Mesendoderm (in vitro differentiated cells): ENCODE measurements at places on chromosomes 11 and 22.

DNA sequence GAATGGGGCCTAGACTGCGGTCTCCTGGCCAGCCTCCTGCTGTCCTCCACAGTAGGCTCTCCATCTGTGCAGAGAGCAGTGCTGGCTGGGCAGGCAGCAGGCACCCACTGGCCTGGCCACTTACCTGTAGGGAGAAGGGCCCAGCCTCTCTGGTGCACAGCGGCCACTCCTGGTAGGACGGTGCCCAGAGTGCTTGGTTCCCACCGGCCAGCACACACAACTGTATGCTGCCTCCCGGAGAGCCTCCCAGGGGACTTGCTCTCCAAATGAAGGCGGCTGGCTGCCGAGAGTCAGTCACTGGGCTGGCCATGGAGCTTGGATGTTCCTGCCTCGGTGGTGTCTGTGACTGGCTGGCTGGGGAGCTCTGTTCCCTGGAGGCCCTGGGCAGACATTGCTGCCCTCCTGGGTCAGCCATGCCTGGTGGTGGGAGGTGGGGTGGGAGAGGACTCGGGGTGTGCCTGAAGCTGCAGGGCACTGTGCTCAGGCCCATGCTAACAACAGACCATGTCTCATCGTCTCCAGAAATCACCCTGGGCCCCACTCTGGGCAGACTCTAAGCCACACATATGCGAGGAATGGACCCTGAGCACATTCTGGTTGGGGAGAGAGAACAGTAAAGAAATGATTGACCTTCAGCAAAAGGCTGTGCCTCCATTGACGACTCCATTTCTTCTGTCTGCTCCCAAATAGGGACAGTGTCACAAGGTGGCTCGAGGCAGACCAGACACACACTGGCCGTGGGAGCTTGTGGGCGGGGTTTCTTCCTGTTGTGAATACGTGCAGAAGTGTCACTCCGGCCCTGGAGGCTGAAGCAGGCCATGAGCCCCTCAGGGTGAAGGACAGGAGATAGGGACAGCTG lies 350.8 kb downstream of the TBC1D22A start:
- DNase-seq: no peak

GRCh38 chr11:99015634-99016454 lies 4.9 kb upstream of the CNTN5 start:
- peak; percentile 60 for DNase-seq

- DNase-seq: no peak
These were observed 67.8 kb upstream of the CSNK2A3 start for GRCh38 chr11:11420899-11421285.

- DNase-seq: peak; percentile 54
These were observed 65.1 kb upstream of the LRRC55 start for GRCh38 chr11:57116654-57117053.

GRCh38 chr11:19982774-19983495 lies 177.3 kb downstream of the DBX1 start:
- DNase-seq: no peak

DNA sequence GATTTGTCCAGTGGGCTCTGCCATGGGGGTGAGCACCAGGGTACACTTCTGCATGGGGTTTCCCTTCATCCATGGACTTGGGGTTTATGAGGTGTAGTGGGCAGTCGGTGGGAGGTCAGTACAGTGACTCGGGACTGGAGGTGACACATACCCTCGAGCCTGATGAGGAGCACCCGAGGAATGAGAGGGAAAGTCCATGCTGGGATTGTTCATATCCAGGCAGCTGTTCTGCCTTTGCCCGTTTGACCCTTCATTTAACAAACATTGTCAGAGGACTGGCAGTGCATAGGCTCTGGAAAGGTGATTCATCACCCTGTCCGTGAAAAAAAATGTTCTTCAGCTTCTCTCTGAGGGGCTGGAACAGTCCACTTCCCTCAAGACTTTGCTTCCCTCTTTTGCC lies 2.7 kb downstream of the NAV2 start:
- no peak for DNase-seq

DNA sequence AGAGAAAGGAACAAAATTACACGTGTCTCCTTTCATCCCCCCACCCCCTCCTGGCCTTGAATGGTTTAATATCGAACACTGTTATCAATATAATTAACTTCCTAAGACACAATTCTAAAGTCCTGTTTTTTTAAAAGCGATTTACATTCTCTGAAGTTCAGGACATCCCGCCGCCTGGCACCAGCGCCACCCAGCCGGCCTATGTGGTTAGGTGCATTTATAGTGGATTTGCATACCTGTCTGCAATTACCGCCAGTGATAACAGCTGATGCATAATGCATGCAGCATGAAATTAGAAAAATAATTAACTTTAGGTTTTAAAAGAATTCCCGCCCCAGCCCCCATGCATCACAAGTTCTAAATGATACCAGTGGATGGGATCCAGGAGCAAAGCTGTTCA lies 58.6 kb downstream of the MACROD1 start:
- no peak for DNase-seq

GRCh38 chr11:30260813-30261212 lies 30.0 kb downstream of the FSHB start:
- no peak for DNase-seq

DNA sequence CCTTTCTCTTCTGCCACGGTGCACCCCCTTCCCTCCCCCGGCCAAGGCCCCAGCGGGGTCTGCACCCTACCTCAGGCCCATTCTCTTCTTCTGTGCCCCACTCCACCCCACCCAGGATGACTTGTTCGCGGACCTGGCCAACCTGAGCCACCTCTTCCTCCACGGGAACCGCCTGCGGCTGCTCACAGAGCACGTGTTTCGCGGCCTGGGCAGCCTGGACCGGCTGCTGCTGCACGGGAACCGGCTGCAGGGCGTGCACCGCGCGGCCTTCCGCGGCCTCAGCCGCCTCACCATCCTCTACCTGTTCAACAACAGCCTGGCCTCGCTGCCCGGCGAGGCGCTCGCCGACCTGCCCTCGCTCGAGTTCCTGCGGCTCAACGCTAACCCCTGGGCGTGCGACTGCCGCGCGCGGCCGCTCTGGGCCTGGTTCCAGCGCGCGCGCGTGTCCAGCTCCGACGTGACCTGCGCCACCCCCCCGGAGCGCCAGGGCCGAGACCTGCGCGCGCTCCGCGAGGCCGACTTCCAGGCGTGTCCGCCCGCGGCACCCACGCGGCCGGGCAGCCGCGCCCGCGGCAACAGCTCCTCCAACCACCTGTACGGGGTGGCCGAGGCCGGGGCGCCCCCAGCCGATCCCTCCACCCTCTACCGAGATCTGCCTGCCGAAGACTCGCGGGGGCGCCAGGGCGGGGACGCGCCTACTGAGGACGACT lies 15.9 kb downstream of the RTN4RL2 start:
- no peak for DNase-seq

GRCh38 chr11:63896071-63896470 lies 20.9 kb downstream of the RCOR2 start:
- no peak for DNase-seq

DNA sequence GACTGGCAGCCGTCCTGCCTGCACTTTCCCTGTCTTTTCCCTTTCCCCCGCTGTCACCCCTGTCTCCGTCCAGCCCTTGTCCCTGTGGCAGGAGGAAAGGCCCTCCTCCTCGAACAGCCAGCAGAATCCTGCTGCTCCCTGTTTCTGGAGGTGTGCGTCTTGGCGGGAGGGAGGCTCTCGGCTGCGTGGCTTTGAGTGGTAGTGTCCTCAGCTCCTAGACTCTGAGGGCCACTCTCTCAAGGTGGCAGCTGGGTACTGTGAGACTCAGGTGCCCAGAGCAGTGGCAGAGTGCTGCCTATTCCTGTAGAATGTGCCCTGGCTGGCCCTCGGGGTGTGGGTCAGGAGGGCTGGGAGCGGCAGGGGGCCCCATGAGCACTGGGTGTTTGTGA lies 9.1 kb upstream of the RANBP1 start:
- DNase-seq: no peak

GRCh38 chr11:10076458-10077141 lies 217.4 kb downstream of the SBF2 start:
- DNase-seq: peak; percentile 81

GRCh38 chr11:96278039-96278897 lies 64.7 kb downstream of the MAML2 start:
- DNase-seq: no peak

GRCh38 chr22:37141971-37142370 lies 7.7 kb downstream of the IL2RB start:
- no peak for DNase-seq

GRCh38 chr22:50605613-50606074 lies 5.1 kb downstream of the MAPK8IP2 start:
- DNase-seq: no peak

DNA sequence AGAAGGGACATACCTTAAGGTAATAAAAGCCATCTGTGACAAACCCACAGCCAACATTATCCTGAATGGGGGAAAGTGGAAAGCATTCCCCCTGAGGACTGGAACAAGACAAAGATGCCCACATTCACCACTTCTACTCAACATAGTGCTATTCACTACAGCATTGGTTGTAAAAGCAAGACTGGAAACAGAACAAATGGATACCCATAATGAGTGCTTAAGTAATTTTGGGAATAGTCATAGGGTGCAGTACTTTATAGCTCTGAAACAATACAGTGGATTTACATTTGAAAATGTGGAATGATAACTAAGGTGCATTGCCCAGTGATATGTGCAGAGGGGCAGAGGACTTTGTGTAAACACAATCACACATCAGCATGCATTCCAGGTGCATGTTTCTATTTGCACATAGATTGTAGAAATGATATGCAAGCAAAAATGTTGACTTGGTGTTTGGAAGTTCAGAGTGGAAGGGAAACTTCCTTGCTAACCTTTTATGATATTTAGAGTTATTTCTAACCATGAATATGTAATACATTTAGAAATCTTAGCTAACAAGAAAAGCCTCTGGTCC lies 112.3 kb downstream of the IGLL1 start:
- DNase-seq: no peak

DNA sequence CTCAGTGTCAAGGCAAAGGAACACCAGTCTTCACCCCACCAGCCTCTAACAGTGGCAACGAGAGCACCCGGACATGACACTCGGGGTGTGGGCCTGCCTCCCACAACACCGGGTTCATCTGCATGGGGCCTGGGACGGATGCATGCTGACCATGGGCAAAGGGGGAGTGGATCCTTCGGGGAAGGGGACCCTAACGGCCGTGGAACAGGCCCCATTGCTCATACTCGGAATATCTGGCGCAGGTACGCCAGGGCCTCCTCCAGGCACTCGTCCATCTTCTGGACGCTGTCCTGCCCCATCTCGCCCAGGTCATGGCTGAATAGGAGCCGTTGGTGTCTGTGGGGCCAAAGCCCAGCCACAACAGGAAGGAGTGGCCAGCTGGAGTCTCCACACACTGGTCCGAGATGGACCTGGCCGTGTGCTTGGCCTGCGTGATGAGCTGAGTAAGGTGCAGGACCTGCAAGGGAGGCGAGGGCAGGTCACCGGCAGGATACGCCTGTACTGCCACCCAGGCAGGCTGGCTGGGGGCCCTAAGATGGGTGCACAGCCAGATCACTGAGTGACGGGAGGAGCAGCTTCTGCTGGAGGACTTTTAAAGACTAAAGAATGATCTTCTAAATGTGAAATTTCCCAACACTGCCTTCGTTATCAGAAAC lies 96.8 kb downstream of the MED15 start:
- DNase-seq: no peak

DNA sequence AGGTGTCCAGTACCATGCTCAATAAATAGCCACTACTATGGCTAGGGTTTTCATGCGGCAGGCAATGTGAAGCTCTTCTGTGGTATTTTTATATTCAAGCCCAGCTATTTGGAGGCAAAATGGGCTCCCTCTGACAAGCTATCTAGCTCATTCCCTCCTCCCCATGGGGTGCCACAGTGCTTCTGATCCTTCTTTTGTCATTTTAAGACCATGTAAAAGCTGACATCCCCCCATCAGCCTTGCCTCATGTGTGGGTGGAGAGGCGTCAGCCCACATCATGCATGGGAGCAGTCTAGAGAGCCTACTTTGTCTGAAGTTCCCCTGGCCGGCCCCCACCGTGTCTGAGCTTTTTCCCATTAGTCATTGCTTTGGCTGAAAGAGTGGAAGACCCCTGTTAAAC lies 59.8 kb downstream of the NAV2 start:
- DNase-seq: peak; percentile 66

GRCh38 chr11:27347359-27348339 lies 15.4 kb downstream of the CCDC34 start:
- no peak for DNase-seq

DNA sequence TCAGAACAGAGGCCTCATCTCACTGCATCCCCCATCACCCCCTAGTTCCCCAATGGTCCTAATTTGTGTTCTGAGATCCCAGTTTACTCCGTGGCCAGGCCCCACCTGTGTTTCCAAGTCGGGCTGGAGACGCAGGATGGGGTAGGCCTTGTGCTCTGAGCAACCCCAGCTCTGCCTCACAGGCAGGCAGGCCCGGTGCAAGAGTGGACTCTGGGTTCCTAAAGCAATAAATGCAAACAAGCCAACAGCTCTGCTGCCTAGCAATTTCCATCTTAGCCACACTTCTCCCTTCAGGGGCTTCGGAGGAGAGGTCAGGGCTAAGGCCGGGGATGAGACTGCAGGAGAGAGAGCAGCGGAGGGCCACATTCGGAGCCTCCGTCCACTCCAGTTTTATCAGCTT lies 2.5 kb upstream of the EPS8L2 start:
- no peak for DNase-seq

DNA sequence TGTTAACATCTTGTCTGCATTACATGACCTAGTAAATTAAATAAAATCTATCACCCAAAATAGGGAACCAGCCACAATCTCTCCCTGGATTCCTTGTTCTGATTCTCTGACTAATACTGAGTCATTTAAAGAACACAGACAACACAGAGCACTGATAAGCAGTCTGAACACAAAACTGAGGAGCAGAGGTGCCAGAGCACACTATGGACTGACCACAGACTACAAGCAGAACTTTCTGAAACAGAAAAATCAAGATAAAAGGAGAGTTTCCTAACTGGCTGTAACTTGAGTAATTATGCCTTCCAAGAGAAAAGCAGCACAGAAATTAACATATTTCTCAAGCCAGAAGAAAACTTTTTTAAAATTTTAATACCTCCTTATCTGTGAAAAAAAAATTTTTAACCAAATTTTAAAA lies 128.8 kb downstream of the SGSM3 start:
- peak; percentile 79 for DNase-seq

- no peak for DNase-seq
These were observed 924 bp downstream of the C11orf65 start for GRCh38 chr11:108466405-108466804.

DNA sequence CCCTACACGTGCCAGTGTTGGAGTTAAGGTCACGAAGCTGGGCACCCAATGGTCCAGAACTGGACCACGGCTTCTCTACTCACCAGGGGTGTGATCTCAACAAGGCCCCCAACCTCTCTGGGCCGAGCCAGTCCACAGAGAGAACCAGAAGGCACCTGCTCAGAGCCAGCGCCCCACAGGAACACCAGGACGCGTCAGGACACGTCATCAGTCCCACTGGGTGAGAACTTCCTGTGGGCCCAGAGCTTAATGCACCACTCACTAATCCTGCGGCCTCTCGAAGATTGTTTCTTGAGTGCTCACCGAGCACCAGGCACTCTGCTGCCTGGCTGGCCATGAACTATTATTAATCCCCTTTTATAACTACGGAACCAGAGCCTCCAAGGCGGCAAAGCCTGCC lies 10.1 kb downstream of the PHF21B start:
- DNase-seq: no peak
